EL (cell line): ENCODE measurements at places on chromosomes 16 and 17.

GRCh38 chr17:70420861-70421445 lies 251.6 kb downstream of the KCNJ2 start:
- no peak for DNase-seq

GRCh38 chr17:78577296-78577695 lies at the start of gene DNAH17:
Gene DNAH17, minus strand, starts transcription at chr17:78577396. Its CDS starts 2,339 bp downstream, at chr17:78575057.
- DNase-seq: no peak

- peak; percentile 46 for DNase-seq
Measured at GRCh38 chr16:84115919-84116719, 623 bp downstream of the MBTPS1 start.

GRCh38 chr16:74438492-74438979 lies 17.3 kb upstream of the CLEC18B start:
- no peak for DNase-seq

GRCh38 chr17:29733166-29733565 lies 110.5 kb upstream of the CORO6 start:
- peak; percentile 42 for DNase-seq

DNA sequence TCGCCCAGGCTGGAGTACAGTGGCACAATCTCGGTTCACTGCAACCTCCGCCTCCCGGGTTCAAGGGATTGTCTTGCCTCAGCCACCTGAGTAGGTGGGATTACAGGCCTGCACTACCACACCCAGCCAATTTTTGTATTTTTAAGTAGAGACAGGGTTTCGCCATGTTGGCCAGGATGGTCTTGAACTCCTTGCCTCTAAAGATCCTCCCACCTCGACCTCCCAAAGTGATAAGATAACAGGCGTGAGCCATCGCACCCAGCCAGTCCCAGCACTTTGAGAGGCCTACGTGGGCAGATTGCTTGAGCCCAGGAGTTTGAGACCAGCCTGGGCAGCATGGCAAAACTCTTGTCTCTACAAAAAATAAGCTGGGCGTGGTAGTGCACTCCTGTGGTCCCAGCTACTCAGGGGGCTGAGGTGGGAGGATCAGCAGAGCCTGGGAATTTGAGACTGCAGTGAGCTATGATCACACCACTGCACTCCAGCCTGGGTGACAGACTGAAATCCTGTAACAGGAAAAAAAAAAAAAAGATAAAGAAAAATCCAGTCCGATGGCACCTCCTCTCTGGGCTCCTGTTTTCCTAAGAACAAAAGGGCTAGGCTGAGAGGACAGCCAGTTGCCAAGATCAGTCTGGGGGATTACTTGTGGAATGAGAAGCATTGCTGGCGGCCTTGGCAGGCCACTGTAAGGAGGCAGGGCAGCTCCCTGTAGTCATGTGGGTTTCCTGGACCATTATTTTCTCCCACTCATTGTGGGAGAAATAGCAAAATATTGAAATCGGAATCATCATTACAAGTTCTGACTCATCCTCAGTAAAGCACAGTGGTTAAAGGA lies 3.0 kb upstream of the PIPOX start:
- peak; percentile 77 for DNase-seq

DNA sequence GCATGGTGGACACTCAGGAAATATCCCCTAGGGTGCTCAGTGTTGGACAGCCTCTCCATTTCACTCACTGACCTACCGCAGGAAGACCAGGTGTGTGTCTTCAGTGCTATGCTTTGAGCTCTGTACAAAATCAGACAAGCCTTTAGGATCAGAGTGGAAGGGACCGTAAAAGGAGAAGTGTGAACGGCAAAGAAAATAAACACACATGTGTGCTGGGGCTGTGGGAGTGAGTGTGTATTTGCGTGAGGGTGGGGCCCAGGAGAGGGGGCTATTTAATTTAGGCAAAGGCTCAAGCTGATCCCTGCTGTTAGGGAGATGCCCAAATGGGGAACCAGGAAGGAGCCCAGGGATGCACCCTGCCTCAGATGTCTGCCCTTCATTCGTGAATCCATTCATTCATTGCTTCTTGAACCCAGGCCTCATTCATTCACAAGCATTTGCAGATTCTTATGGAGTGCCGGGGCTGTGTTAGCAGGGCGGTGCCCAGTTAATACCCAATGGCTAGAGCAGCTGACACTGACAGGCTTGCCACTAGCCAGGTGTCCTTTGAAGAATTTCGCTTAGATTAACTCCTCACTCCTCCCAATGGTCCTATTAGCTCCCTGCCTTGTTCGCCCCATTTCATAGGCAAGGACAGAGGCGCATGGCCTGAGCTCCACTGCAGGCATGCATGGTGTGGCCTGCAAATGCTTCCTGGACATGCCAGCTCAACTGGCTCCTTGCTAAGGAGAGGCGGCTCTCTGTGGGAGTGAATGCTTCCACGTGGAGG lies 296.7 kb upstream of the FOXF1 start:
- no peak for DNase-seq

- peak; percentile 51 for DNase-seq
Measured at GRCh38 chr17:79800325-79801155, 3.7 kb upstream of the CBX8 start.

DNA sequence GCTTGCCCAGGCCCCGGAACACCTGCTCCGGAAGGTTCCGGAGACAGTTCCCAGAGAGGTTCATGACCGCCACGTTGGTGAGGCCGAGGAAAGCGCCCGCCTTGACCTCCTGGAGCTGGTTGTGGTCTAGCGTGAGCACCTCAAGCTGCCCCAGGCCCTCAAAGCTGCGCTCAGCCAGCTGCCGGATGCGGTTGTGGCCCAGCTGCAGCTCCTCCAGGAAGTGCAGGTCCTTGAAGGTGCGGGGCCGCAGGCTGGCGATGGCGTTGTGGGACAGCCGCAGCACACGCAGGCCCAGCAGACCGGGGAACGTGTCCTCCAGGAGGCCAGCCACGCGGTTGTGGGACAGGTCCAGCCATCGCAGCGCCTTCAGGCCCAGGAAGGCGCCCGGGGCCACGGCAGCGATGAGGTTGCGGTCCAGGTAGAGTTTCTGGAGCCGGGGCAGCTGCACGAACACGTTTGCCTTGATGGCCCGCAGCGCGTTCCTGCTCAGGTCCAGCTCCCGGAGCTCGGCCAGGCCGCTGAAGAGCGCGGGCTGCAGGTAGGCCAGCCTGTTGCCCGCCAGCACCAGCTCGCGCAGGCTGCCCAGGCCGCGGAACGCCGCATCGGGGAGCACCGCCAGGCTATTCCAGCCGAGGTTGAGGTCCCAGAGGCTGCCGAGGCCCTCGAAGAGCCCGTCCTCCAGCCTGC lies 2.1 kb downstream of the IGFALS start:
- no peak for DNase-seq
